ENCODE measurements at places on chromosomes 4 and X. TPM values are rescaled to one million over a fixed set of nuclear protein-coding genes. Genes with fewer than 3 reads are reported as not detected.

- H3K4me3 ChIP-seq: no peak overlapping the region
- H3K27me3 ChIP-seq: no peaks in the 10 kb centered on the region
- no peak overlapping the region for H3K27ac ChIP-seq
- peaks cover 12% of the 10 kb centered on the region for H3K36me3 ChIP-seq
- DNase-seq: no peak
- no peaks in the 10 kb centered on the region for H3K4me1 ChIP-seq
These were observed 41.3 kb downstream of the TRAPPC11 start for GRCh38 chr4:183700407-183700806.

Gene NUDT10
- 2.7 TPM for total RNA-seq

DNA sequence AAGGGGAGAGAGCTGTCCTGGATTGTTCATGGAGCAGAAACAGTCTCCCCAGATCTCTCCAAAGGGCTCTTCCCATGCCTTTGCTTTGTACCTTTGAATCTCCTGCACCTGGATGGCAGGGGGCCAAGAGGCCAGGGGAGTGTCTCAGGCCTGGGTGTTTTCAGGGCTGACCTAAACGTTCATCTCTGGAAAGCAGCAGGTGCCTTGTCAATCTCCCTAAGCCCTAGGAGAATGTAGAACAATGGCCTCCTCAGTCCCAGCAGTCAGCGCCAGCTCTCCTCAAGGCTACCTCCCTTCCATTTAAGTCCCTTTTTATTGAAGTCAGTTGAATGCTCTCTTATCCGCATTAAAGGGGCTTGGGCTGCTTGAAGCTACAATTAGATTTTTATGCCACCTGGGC lies 31.2 kb upstream of the NSUN7 start:
- no peaks in the 10 kb centered on the region for H3K36me3 ChIP-seq
- H3K4me3 ChIP-seq: no peak overlapping the region
- no peak overlapping the region for H3K27ac ChIP-seq
- H3K27me3 ChIP-seq: no peaks in the 10 kb centered on the region
- DNase-seq: no peak

- no peaks in the 10 kb centered on the region for H3K4me1 ChIP-seq
- no peak overlapping the region for H3K4me3 ChIP-seq
- H3K27ac ChIP-seq: no peak overlapping the region
- DNase-seq: no peak
- H3K36me3 ChIP-seq: no peaks in the 10 kb centered on the region
These were observed 1242.8 kb upstream of the DIAPH2 start for GRCh38 chrX:95441836-95442235.

Gene TEX11
- not detected for total RNA-seq

Gene ZMAT1
- 14.8 TPM for total RNA-seq

- H3K27me3 ChIP-seq: no peaks in the 10 kb centered on the region
- H3K36me3 ChIP-seq: no peaks in the 10 kb centered on the region
These were observed 434.9 kb upstream of the GALNTL6 start for GRCh38 chr4:171378323-171378722.

- peak overlapping the region; percentile 75 for H3K27ac ChIP-seq
- no peak overlapping the region for H3K4me3 ChIP-seq
- H3K27me3 ChIP-seq: no peaks in the 10 kb centered on the region
- H3K36me3 ChIP-seq: no peaks in the 10 kb centered on the region
These were observed 297.5 kb upstream of the KLF3 start for GRCh38 chr4:38366456-38366855.

DNA sequence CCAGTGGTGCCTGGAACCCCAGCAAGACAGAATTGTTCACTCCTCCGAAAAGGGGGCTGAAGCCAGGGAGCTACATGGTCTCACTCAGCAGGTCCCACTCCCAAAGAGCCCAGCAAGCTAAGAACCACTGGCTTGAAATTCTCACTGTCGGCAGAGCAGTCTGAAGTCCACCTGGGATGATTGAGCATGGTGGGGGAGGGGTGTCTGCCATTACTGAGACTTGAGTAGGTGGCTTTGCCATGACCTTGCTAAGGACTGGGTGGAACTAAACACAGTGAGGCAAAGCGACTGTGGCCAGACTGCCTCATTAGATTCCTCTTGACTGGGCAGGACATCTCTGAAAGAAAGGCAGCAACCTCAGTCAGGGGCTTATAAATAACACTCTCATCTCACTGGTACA lies 122.6 kb upstream of the ZC4H2 start:
- no peaks in the 10 kb centered on the region for H3K36me3 ChIP-seq
- no peak overlapping the region for H3K27ac ChIP-seq
- no peaks in the 10 kb centered on the region for H3K27me3 ChIP-seq
- no peaks in the 10 kb centered on the region for H3K4me1 ChIP-seq
- no peak for DNase-seq
- no peak overlapping the region for H3K4me3 ChIP-seq

Gene CD99L2
- 52.1 TPM for total RNA-seq

DNA sequence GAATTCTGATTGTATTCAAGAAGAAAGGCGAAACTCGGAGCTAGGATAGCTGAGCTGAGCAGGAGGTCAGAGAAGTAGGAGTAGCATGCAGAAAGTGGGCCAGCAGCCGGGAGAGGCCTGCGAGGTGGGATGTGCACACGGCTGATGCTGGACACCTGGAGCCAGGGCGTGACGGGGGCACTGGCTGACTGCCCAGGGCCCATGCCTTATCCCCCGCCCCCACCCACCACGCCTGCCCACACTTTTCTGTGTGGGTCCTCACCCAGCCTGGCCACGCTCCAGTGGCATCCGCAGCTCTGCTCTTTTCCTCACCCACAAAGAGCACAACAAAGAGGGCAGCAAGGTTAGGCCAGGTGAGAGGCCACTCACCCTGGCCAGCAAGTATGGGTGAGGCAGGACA lies 30.0 kb upstream of the IRF2 start:
- no peaks in the 10 kb centered on the region for H3K27me3 ChIP-seq
- H3K4me1 ChIP-seq: no peaks in the 10 kb centered on the region
- no peak for DNase-seq
- H3K36me3 ChIP-seq: no peaks in the 10 kb centered on the region
- H3K4me3 ChIP-seq: no peak overlapping the region

GRCh38 chr4:178242655-178243054 lies 800.4 kb upstream of the AGA start:
- H3K4me1 ChIP-seq: no peaks in the 10 kb centered on the region
- H3K27me3 ChIP-seq: no peaks in the 10 kb centered on the region
- H3K36me3 ChIP-seq: no peaks in the 10 kb centered on the region
- no peak overlapping the region for H3K4me3 ChIP-seq
- no peak for DNase-seq

- H3K27me3 ChIP-seq: no peaks in the 10 kb centered on the region
- H3K4me3 ChIP-seq: no peak overlapping the region
- no peaks in the 10 kb centered on the region for H3K4me1 ChIP-seq
- no peak for DNase-seq
- H3K36me3 ChIP-seq: no peaks in the 10 kb centered on the region
These were observed 51.3 kb upstream of the NFKB1 start for GRCh38 chr4:102449751-102450352.

Data from aorta (tissue), 5 donors.